ENCODE measurements at places on chromosomes 3 and 15. TPM values are rescaled to one million over a fixed set of nuclear protein-coding genes. Genes with fewer than 3 reads are reported as not detected.

Gene LYZL4
- not detected for total RNA-seq

Gene FEZF2
- not detected for total RNA-seq

Gene CSTA
- 450 TPM for total RNA-seq

Gene GOLGA8S
- not detected for total RNA-seq

Data from nasal cavity respiratory epithelium epithelial cell of viscerocranial mucosa (primary cell).